ENCODE measurements at places on chromosomes 13 and 19.

DNA sequence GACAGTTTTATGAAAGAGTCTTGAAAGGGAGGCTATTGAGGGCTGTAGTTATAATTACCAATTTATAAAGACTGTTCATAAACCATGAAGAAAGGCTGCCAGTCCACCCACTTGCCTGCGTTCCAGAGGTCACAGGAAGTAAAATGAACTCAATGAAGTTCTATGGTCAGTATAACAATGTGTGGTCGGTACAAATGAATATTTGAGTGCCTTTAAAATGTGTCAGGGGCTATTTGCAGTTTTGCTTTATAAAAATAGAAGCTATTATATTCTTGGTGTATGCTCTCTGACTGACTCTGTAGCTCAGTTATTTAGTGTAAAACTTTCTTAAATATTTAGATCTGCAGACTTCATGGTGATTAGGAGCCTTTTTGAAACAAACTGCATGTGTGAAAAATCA lies 47.0 kb downstream of the ESD start:
- DNase-seq, result no peak

- DNase-seq, result no peak
These were observed 96.7 kb downstream of the RNASEH2B start for GRCh38 chr13:51006067-51006845.

DNA sequence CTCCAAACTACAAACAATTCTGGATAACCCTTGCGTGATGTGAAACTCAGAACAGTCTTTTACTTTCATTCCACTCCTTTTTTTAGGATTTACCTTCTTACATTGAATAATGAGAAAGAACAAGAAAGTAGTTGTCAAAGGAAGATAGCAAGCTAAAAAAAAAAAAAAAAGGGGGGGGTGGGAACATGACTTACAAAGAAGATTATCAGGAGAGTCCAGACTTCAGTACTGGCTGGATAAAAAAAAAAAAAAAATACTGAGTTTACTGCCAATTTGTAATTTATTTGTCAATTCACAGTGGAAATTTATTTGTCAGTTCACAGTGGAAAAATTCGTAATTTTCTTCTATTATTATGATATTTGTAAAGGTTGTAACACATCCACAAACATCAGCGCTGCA lies 792.4 kb upstream of the SLITRK5 start:
- DNase-seq, result no peak

DNA sequence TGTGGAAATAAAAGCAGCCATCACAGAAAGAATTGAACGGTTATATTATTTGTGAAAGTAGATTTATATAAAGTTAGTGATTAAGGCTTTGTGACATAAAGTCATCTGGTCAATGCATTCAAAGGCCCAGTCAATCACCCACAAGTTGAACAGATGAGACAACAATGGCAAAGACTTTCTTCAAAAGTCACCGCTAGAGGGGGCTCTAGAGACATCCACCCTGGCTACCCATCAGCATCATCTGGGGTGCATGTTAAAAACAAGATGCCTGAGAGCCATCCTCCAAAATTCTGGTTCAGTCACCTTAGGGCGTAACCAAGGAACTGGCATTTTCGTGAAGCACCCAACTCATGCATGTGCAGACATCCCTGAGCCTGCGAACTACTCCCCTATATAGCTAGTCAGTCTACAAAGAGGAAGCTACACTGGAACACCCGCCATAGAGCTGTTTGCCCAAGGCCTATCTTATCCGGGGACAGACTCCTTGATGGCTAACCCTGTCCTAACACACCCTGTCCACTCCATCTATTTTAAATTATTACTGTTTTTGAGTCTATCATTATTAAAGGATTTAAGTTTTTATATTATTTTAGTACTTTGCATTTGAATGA lies 970.5 kb downstream of the UQCRFS1 start:
- DNase-seq, result peak; percentile 30

DNA sequence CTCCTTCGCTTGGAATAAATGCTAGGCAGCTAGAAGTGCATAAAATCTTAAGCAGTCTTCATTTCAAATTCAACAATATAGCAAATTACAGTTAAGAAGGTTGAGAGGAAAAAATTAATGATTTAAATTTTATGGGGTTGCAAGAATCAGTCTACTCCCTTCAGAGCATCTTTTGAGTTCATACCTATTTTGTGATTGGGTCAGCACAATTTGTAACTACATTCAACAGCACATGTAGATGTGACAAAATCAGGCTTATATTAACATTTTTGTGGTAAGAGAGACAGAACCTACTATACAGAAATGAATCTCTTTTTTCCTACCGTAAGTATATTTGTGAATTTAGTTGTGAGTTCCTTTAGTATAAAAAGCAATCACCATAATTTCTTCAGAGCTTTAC lies 520.6 kb upstream of the HTR2A start:
- DNase-seq, result no peak

DNA sequence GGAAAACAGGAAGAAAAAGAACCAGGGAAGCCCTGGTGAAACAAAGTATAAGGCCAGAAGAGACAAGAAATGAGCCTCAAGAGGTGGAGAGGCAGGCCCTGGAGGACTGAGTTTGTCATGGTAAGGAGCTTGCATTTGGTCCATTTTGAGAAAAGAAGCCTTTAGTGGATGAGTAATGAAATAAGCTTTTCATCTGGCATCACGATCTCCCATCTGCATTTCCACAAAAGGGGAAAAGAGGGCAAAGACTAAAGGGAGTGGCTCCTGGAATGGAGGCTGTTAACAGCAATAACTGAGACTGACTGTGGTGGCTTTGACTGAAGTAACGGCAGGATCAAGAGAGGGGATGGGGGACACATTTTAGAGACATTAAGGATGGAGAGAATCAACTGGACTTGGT lies 148.8 kb upstream of the NBEA start:
- no peak for DNase-seq

DNA sequence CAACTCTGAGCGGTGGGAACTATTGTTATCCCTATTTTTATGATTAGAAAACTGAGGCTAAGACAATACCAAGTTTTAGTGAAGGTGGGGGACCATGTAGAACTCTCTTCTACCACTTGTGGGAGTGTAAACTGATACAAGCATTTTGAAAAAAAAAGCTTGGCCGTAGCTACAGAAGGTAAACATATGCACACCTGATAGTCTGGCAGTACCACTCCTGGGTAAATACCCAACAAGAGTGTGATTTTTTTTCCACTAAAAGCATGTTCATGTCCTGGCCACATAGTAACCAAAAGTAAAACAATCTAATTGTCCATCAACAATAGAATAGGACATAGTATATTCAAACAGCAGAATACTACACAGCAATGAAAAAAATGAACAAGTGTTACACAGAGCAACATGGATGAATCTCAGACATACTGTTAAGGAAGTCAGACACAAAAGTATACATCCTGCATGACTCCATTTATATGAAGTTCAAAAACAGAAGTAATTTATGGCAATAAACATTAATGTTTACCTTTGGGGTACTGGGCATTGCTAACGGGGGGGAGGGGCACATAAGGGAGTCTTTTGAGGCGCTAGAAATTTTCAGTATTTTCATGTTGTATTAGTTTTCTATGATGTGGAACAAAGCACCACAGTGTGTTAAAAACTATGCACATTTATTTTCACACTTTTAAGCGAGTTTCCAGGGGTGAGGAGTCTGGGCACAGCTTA lies 6.4 kb upstream of the SPATA13 start:
- DNase-seq, result peak; percentile 83

DNA sequence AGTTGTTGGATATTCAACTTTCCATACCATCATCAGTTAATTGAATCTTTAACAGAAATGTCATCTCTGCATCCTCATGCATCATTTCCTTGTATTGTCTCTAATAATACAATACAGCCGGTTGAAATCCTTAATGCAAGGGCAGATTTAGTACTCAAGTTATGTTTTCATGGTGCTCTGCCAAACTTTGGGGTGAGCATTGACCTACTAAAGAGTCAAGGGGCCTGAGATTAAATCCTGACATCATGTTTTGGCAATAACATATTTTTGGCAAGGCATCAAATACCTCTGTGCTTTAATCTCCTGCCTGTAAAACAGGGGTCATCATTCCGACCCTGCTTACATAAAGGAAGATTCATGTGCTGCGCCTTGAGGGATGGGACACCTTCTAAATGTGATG lies 42.7 kb upstream of the ABCC4 start:
- no peak for DNase-seq

DNA sequence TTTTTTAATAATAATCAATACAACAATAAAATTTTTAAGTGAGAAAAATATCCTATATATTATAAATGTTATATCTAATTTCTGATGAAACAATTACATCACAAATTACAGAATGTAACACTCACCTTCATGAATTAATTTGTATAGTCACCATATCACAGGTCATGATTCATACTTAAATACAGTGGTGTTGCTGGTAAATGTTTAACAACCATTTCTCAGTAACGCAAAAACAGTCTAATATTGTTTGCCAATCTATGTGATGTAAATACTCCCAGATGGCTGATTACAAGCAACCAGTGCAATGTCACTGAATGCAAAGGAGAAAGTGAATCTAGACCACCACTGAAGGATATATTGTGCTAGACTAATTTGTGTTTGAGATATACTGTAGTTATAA lies 97.5 kb downstream of the DIAPH3 start:
- peak; percentile 50 for DNase-seq

DNA sequence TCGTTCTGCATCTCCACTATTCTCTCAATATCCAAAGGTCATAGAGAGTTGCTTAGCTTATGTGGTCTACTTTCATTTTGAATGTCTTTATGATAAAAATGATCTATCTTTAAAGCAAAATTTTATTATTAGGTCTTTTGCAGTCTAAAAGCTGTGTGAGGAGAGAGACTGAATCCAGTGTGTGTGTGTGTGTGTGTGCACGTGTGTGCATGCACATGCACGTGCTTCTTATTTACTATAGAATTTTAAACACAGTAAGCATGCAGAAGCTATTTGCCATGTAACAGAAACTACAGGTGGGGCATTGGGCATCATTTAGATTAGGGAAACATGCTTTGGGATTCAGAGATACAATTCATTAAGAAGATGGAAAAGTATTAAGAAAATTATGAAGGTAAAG lies 136.0 kb upstream of the SPRY2 start:
- no peak for DNase-seq

GRCh38 chr13:24503379-24503696 lies 9.2 kb downstream of the PARP4 start:
- no peak for DNase-seq

DNA sequence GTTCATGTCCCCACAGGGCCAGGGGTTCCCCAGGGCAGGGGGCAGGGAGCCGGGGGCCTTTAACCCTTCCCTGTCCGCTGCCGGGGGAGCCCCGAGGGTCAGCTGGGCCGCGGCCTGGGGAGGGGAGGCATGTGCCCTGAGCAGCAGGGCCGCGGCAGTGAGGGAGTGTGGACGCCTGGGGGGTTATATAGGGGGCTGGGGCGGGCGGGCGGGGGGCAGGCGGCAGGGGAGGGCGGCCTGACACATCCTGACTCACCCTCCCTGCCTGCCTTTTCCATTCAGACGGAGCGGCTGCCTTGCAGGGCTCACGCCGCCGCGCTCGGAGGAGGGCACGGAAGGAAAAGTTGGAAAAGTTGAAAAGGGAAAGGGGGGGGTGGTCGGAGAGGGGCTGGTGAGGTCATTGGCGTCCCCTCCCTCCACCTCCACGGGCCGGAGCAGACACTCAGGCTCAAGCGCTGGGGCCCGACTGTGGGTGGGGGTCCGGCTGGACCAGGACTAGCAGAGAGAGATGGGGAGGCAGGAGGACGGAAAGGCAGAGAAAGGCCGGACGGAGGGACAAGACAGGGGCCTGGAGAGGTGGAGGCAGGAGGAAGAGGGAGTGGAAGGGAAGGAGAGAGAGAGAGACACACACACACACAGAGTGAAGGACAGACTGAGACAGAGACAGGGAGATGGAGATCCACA lies at the start of gene IL11:
IL11 (minus strand) TSS at position 159 of the 684 bp plus-strand sequence; CDS start at position 6, 153 bp downstream.
- peak; percentile 31 for DNase-seq

DNA sequence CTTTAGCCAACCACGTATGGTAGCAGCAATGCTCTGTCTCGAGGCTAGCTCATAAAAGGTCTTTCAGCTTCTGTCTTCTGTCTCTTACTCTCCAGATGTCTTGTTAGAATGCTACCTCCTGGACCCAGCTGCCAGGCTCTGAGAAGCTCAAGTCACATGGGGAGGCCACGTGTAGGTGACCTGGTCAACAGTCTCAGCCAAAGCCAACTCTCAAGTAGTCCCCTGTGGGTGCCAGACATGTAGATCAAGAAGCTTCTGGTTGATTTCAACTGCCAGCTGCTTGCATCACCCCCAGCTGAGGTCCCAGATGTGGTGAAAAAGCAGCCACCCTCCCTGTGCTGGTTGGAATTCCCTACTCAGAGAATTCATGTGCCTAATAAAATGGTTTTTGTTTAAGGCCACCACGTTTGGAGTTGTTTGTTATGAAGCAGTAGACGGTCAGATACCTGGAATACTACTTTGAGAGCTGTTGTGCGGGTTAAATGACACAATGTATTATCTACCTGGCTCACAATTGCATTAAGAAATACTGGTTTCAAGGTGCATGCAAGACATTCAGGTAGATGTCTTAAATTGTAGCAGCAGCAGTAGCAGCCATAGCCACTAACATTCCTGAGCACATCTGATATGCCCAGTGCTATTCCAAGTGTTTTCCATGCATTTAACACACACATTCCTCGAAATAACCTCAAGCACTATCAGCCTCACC lies 131.0 kb upstream of the RFC3 start:
- no peak for DNase-seq

GRCh38 chr13:24616514-24616913 lies 63.7 kb upstream of the ATP12A start:
- no peak for DNase-seq

- no peak for DNase-seq
These were observed 2.8 kb upstream of the F10 start for GRCh38 chr13:113119822-113120189.

DNA sequence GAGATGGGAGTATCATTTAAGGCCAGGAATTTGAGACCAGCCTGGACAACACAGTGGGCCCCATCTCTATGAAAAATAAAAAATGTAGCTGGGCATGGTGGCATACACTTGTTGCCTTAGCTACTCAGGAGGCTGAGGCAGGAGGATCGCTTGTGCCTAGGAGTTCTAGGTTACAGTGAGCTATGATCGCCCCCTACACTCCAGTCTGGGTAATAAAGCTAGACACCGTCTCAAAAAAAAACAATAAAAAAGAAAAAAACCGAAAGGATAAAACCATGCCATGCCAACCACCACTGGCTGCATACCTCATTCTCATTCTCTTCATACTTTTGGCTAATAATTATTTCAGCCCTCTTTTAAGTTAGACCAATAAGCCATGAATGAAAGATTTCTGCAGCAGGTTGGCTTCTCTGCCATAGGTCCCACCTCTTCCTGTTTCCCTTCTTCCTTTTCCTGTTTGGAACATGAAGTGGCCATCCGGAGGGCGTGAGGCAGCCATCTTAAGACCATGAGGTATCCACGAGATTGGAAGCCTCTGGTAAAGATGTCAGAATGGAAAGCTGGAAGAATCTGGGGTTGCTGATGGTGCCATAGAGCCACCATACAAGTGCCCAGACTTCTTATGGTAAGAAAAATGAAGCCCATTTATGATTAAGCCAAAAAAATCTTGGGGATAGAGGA lies 171.3 kb downstream of the CACNA1A start:
- no peak for DNase-seq

GRCh38 chr19:49339301-49340068 lies 4.3 kb downstream of the CD37 start:
- peak; percentile 87 for DNase-seq

All from DMS53 (cell line).